D341Med (cell line): ENCODE measurements at places on chromosomes 4 and X.

- DNase-seq, result no peak
Measured at GRCh38 chr4:38805530-38806145, 1.0 kb upstream of the TLR1 start.

DNA sequence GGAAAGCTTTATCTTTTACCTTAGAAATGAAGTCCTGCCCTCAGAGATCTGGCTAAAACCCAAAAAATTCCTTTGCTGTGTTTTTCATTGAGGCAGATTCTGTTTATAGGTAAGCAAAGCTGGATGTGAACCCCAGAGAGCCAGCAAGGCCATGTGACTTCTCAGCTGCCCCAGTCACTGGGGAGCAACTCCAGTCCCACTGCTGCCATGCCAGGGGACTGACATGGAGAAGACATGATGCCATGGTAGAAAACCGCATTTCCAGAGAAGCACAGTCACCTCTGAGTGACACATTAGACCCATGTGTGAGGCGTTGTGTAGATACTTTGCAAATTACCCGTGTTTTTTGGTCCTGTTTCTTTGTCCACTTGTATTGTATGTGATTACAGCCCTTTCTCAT lies 45.4 kb downstream of the PTTG2 start:
- DNase-seq, result no peak

GRCh38 chr4:24076811-24077210 lies 187.0 kb upstream of the PPARGC1A start:
- no peak for DNase-seq

GRCh38 chrX:10685923-10686595 lies 65.7 kb upstream of the MID1 start:
- DNase-seq, result no peak

DNA sequence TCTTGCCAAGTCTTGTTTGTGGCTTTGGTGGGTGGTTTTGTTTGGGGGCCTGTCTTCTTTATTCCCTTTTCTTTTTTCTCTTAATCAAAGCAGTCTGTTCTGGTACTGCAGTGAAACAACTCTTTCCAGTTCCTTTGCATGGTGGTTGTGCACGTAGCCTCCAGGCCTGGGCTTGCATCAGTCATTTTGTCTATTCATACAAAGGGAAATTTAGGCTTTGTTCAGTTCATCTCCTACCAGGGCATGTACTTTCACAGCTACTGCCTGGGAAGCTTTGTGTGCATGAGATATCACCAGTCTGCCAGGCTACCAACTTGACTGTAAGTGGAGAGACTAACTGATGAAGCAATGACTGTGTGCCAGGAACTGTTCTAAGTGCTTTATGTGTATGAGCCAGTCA lies 8.5 kb downstream of the TRIM2 start:
- no peak for DNase-seq

- no peak for DNase-seq
Measured at GRCh38 chrX:3699821-3700381, 13.5 kb downstream of the PRKX start.

DNA sequence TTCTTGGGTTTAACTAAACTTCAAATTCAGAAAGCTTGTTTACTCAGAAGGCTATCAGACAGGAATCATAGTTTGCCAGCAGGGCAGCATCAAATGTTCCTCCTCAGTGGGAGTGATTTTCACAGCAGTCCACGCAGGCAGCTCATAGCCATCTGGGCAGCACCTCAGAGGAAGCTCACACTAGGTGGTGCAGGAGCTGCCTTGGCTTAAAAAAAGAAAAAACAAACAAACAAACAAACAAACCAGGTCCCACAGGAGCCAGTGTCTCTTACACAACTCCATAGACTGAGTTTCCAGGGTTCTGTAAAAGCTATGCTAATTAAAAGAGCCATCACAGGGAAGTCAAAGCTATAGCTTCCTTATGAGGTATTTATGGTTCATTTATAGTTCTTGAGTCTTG lies 10.5 kb upstream of the KLHL5 start:
- DNase-seq, result no peak

DNA sequence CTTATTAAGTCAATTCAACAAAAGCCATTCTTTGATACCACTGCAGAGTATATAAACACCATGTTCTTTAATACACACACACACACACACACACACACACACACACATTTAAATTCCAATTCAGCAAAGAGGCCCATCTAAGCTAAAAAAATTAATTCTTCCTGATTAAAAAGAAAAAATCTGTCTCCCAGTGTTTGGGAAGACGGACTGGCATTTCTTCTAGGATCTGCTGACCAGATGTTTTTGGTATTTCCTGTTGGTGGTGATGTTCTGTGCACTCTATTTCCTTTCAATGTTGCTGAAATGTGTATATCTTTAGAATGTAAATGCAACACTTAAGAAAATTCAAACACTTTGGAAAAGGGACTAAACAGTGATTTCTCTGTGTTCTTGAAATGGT lies 243.8 kb downstream of the THOC2 start:
- no peak for DNase-seq

- no peak for DNase-seq
Measured at GRCh38 chrX:17818726-17819125, 42.4 kb downstream of the RAI2 start.

DNA sequence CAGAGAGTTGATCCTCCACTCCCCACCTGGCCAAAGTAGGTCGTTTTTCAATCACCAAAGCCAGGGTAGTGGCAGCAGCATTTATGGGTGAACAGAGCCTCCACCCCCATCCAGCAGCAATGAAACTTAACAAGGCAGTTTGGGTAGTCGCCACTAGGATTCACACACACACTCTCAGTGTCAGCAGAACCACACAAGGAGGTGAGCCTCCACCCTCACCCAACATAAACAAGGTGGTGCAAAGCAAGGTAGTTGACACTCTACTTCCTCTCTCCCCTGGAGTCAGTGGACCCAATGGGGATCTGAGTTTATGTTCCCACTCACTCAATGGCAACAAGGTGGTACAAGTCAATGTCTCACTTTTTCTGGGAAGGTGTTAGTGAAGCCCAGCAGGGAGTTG lies 50.4 kb upstream of the CCDC149 start:
- no peak for DNase-seq

GRCh38 chrX:14497184-14497666 lies 32.1 kb upstream of the GLRA2 start:
- no peak for DNase-seq

GRCh38 chrX:34491126-34491525 lies 166.0 kb downstream of the TMEM47 start:
- no peak for DNase-seq
